CD4-positive, CD25-positive, alpha-beta regulatory T cell (primary cell): ENCODE measurements at places on chromosomes 3 and 15. TPM values are rescaled to one million over a fixed set of nuclear protein-coding genes. Genes with fewer than 3 reads are reported as not detected.

Gene SEMA3G
- 3.7 TPM for polyA plus RNA-seq

DNA sequence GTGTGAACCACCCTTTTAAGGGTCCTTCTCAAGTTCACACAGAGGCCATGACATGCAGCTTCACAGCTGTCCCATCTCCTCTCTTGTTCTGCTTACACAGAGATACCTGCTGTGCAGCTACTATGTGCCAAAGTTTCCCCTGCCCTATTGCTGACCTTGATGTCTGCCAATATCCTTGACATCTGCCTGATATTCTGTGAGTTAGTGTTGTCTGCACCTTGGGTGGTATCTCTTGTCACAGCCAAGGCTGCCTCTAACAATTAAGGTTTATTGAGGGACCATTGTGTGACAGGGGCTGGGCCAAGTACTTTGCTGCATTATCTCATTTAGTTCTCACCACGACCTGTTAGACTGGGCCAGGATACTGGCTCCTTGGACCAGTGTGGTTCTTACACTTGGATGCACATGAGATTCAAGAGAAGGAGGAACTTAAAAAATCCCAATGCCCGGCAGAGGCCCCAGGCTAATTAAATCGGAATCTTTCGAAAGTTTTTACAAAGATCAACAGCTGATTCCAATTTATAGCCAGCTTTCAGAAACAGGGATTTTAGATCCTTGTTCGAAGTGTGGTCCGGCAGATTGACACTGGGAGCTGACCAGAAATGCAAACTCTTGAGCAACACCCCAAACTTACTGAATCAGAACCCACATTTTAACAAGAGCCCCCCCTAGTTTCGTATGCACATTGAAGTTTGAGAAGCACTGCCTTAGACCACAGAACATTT lies 178.6 kb downstream of the SATB1 start:
- no peak for DNase-seq

- DNase-seq, result no peak
Observed at GRCh38 chr3:157534725-157535161, 31.5 kb upstream of the VEPH1 start.

GRCh38 chr3:24387493-24387892 lies 107.2 kb downstream of the THRB start:
- DNase-seq, result no peak

Gene GUCA1C
- polyA plus RNA-seq, result not detected

DNA sequence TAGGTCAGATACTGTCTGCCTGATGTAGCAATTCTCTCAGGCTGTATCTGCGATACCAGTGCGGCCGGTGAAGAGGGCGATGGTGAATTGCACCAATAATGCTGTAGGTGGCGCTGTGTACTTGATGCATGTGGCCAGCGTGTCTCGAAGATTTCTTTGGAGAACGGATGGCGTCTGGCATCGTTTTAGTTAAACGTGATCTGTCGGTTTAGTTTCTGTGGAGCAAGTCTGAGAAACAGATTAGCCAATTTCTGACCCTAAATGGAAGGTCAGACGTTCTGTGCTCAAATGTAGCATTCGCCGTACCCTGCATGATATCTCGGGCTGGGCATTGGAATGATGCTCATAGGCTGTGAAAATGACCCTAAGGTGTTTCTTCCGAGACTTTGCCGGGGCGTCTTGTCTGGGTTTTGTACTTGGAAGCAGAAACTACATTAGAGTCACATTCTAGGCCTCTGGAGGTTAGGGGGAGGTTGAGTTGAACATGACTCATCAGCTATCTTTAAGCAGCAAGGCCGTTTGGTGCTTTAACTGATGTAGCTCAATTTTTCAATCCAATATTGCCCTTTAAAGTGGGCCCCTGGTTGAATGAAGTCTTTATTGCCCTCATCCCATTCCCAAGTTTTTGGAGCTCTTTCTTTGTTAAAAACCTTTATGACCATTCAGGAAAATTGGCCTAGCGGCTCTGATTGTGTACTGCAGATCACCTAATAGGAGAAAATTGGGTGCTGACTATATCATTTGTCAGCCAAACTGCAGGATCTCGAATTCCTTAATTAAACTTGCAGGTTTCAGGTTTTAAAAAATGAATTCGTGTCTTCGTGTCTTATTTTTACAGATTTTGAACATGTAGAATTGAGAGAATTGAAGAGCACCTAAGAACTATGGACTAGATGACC lies 80.0 kb downstream of the SQOR start:
- no peak for DNase-seq

Gene CFAP100
- polyA plus RNA-seq, result not detected

GRCh38 chr3:77489216-77489615 lies 449.3 kb downstream of the ROBO2 start:
- DNase-seq, result no peak

- no peak for DNase-seq
Observed at GRCh38 chr3:112466020-112466419, 33.3 kb downstream of the BTLA start.

Gene POC1A
- 2.5 TPM for polyA plus RNA-seq

Gene C3orf80
- not detected for polyA plus RNA-seq

DNA sequence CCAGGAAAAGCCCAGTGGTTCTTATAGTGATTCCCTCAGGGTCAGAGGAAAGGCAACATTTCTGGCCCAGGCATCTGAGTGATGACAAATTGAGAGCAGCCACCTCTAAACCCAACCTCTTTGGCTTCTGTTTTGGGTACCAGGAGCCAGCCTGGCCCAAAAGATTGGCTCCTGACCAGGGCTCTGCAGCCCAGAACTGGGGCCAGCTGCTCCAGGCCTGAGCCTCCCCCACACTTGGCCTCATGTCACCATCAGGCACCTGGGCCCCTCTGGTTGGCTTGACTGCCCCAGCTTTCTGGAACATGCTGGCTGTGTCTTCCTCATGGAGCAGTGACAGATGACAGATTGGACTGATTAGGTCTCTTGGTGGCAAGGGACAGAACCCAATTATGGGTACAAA lies 26.0 kb upstream of the HCN4 start:
- no peak for DNase-seq

Gene MLH1
- polyA plus RNA-seq, result 18.8 TPM

Gene TTLL13
- polyA plus RNA-seq, result 0.64 TPM

DNA sequence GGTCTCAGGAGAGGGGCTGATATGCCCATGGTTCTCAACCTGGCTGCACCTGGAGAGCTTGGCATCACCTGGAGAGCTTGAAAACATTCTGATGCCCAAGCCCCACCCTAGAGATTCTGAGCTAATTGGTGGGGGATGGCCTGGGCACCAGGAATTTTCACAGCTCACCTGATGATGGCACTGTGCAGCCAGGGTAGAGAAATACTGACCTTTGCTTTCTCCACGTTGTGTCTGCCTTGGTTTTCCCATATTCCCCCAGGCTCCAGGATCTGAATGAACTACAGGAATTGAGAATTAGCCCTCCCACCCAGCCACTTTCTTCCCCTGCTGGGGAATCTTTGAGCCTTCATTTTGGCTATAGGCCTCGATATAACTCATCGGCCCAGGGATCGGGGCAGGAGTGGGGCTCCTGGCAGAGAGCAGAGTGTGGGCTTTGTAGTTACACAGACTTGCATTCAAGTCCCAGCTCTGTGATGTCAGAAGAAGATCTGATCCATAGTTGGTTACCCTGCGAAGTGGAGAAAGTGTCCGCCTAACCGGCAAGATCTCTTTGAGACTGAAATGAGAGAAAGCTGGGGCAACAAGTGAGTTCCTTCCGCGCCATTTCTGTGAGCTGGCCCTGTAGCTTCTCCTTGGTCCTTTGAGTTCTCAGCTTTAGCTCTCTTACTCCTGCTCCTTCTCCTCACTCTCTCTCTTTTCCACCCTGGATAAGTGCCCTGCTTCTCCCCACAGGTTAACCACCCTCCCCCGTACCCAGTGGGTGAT lies 33.1 kb upstream of the UBE2Q2 start:
- DNase-seq, result no peak

Gene CLSTN2
- not detected for polyA plus RNA-seq

Gene EXOSC7
- 51.7 TPM for polyA plus RNA-seq

Gene SKOR1
- polyA plus RNA-seq, result not detected

Gene PYGO1
- polyA plus RNA-seq, result not detected

- DNase-seq, result no peak
Observed at GRCh38 chr3:105394177-105394576, 27.5 kb downstream of the ALCAM start.

DNA sequence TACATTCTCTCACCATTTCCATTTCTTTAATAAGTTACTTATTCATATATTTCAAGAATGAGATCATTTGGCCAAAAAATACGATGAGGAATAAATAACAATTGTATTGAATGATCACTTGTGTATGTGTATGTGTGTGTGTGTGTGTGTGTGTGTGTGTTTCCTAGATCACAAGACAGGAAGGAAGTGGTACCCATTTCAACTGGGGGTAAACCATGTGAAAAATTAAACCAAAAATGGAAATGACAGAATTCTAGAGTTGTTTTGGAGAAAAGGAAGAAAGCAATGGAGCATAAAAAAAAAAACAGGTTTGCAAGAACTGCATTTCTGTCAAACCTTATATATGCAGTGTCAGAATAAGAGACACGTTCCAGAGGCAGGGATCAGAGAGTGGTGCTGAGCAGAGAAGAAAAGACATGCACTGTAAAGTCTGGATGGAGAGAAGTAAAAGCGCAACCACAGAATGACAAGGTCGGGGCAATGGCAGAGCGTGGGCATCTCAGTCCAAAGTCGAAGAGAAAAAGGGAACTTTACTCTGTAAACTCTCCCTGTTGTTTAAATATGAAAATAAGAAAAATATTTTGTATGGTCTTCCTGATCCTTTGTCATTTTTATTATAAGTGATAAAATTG lies 75.5 kb downstream of the PEX5L start:
- no peak for DNase-seq

- no peak for DNase-seq
Observed at GRCh38 chr3:37457378-37458065, 283.1 kb upstream of the LRRFIP2 start.

Gene ACSBG1
- polyA plus RNA-seq, result not detected

GRCh38 chr15:78536134-78536533 lies 4.1 kb upstream of the PSMA4 start:
- no peak for DNase-seq

Gene NRG4
- polyA plus RNA-seq, result not detected

Gene DLEC1
- 0.64 TPM for polyA plus RNA-seq

Gene MYO1E
- polyA plus RNA-seq, result 0.14 TPM

- no peak for DNase-seq
Observed at GRCh38 chr15:94791510-94791909, 560.1 kb downstream of the MCTP2 start.

DNA sequence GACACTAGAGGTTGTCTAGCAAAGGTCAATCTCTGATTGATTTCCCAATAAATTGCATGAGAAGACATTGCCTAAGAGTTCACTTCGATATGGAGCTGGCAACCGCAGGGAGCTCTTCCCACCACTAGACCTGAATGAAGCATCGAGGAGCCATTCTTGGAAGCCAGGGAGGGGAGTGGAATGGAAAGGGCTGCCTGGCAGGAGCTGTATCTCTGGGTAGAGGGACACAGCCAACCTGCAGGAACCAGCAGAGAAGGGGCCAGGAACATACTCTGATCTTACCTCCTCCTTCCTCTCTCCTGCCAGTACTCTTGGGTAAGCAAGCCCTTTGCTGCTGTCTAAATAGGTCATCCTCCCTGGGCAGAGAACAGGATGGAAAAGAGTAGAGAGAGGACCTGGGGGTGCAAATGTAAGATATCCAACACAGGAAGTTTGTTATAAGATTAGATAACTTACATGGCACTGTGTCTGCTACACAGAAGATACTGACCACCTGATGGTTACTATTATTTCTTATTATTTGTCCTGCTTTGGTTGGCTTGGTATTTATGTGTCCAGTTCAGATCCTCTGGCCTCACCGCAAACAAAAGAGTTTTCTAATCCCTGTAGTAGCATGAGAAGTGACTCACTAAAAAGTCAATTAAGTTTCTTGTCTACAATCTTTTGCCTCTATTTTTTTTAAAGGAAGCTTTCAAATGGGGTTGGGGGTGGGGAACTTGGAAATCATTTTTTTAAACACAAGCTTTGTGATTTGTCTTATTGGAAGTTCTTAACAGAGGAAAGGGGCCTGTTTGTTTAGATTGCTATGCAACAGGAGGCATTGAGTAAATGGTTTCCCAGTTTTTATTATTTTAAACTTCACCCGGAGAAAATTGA lies 156.7 kb upstream of the TSC22D2 start:
- DNase-seq, result no peak

DNA sequence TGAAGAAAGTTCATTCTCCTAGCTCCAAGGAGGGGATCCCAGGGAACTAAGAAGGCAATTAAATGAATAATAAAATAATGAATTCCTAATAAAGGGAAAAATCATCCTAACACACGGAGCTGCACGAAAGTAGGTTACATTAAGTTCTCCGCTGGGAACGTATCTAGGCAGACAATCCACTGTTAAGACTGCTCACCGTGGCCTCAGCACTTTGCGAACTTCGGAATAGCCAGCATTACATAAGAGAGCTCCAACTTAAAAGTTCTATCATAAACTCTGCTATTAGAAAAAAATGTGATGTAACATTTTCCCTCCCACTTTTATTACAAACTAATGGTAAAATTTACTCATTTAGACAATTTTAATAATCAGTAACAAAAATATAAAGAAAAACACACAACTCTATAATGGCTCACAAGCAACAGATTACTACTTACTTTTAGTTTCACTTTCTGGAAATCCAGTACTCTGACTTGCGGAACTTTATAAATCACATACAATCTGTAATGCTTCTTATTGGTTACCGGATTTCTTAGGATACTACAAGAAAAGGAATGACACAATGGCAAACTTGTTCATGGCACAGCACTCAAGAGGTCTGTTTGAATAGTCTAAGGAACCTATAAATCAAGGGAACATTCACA lies 8.5 kb downstream of the SNRPA1 start:
- DNase-seq, result no peak

Gene CBLB
- polyA plus RNA-seq, result 23.9 TPM

- no peak for DNase-seq
Observed at GRCh38 chr15:50095938-50096821, 22.9 kb downstream of the ATP8B4 start.

DNA sequence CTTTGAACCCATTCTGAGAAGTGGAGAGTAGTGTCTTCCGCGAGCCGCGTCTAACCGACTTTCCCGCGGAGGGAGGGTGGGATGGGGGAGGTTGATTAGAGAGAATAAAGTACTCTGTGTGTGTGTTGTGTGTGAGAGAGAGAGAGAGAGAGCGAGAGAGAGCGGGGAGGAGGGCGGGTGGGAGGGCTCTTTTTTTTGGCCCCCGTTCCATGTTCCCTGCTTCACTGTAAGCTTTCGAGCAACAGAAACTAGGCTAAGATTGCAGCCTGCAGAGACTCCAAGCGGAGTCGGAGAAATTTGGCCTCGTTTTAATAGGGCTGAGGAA lies 1.6 kb upstream of the MEIS2 start:
- DNase-seq, result no peak

DNA sequence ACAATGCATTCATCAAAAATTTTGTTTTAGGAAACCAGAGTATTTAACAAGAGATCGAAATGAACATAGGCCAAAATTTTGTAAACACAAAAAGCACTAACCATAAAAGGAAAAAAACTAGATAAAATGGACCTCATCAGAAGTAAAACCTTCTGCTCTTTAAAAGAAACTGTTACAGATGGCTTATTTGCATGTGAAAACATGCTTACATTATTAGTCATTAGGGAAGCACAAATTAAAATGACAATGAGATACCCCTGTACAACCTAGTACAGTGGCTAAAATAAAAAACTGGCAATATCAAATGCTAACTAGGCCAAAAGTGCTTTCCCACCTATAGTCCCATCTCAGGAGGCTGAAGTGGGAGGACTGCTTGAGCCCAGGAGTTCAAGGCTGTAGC lies 19.3 kb downstream of the UBR1 start:
- no peak for DNase-seq

GRCh38 chr3:193396451-193397244 lies 18.1 kb upstream of the ATP13A5 start:
- DNase-seq, result no peak

Gene VPS33B
- polyA plus RNA-seq, result 9.4 TPM

GRCh38 chr3:16239780-16240179 lies 25.0 kb downstream of the DPH3 start:
- DNase-seq, result no peak

Gene TM4SF1
- not detected for polyA plus RNA-seq
